Spinal cord (tissue), 10 donors: ENCODE measurements at places on chromosomes 2 and 18. TPM values are rescaled to one million over a fixed set of nuclear protein-coding genes. Genes with fewer than 3 reads are reported as not detected.

DNA sequence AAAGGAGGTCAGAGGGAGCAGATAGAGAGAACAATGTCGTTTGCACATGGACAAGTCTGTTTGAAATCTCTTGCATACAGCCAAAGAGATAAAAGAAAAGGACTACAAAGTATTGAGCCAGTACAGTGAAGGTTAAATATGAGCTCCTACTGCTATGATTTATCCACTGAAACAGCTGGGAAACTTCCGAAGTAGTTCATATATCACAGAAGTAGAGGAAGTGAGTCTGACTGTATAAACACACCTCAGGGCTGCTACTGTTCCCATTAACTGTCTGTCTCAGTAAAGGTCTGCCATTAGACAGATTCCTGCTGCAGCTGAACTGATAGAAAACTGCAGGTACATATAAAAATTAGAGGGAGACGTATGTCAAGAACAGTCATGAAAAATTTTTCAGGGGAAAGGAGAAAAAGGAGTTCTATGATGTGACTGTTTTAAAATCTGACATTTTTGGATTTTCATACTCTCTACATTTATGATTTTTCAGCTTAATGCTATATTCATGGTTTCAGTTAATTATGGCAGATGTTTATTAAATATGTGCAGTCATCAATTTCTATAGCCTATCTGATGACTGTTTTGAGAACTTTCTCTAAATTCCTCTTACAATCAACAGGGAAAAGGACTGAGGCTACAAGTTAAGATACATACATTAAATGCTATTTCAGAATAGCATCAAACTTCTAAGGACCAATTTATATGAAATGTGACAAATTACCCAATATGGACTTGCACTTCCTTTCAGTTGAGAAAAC lies 364.7 kb downstream of the ERBB4 start:
- DNase-seq, result no peak

DNA sequence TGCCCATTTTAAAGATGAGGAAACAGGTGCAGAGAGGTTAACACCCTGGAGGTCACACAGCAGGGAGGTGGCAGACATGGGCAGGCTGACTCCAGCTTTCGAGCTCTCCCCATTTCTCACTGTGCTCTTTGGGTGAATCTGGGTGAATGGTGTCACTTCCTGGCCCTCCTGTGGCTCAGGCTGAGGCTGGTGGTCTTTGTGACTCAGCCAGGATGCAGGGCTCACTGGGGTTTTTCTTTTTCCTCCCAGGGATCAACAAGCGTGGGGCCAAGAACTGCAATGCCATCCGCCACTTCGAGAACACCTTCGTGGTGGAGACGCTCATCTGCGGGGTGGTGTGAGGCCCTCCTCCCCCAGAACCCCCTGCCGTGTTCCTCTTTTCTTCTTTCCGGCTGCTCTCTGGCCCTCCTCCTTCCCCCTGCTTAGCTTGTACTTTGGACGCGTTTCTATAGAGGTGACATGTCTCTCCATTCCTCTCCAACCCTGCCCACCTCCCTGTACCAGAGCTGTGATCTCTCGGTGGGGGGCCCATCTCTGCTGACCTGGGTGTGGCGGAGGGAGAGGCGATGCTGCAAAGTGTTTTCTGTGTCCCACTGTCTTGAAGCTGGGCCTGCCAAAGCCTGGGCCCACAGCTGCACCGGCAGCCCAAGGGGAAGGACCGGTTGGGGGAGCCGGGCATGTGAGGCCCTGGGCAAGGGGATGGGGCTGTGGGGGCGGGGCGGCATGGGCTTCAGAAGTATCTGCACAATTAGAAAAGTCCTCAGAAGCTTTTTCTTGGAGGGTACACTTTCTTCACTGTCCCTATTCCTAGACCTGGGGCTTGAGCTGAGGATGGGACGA lies 13.2 kb downstream of the ITM2C start:
- DNase-seq, result no peak

DNA sequence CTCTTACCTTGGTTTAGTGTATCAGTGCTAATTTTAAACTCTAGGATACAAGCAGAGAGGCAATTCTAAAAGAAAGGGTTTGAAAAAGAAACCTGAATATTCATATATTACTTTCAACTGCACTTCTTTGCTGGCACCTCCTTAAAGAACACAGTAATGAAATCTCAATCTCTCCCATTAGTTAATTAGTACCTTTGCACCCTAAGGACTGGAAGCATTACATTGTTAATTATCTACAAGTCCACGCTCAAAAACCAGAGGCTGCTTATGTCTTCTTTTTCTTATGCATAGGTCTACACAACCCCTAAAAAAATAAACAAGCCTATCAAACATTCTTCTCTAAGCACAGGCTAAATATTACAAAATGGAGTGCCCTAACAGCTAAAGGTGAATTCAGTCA lies 20.2 kb downstream of the EPHA4 start:
- DNase-seq, result no peak

Gene TWIST2
- polyA plus RNA-seq, result 5.2 TPM

DNA sequence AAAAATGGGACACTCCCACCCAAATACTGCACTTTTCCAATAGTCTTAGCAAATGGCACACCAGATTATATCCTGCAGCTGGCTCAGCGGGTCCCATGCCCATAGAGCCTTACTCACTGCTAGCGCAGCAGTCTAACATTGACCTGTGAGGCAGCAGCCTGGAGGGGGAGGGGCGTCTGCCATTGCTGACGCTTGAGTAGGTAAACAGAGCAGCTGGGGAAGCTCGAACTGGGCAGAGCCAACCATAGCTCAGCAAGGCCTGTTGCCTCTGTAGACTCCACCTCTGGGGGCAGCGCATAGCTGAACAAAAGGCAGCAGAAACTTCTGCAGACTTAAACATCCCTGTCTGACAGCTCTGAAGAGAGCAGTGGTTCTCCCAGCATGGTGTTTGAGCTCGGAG lies 110.4 kb downstream of the CTIF start:
- no peak for DNase-seq

Gene FAM124B
- polyA plus RNA-seq, result 6.7 TPM
